ENCODE measurements at places on chromosomes 5 and 9. TPM values are rescaled to one million over a fixed set of nuclear protein-coding genes. Genes with fewer than 3 reads are reported as not detected.

GRCh38 chr5:93512799-93513198 lies 68.2 kb downstream of the NR2F1-AS1 start:
- DNase-seq, result no peak

GRCh38 chr9:21964925-21965385 lies 29.2 kb downstream of the CDKN2A start:
- DNase-seq, result no peak

- DNase-seq, result no peak
Observed at GRCh38 chr5:135350536-135350935, 48.5 kb downstream of the MACROH2A1 start.

DNA sequence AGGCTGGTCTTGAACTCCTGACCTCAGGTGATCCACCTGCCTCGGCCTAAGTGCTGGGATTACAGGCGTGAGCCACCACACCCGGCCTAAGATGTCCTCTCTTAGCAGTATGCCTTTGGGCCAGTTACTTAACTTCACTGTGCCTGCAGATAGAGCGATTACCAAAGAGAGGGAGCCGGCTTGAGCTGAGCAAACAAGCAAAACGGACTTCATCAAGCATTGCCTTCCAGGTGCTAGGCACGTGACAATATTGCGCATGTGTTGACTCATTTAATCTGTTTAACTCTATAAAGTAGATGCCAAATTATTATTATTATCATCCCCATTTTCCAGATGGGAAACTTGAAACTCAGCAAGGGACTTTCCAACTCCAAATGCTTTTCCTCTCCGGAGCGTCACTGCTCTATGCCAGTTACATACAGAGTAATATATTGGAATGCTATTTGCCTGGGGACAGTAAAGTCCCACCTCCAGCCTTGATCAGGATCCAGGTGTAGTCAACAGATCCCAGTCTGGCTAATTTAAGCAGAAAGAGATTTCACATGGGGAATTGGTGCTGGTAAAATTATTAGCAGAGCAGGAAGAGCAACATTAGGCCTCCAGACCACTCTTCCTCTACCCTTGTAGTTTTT lies 5.6 kb upstream of the C9orf152 start:
- DNase-seq, result no peak

- DNase-seq, result no peak
Observed at GRCh38 chr5:79168031-79168430, 56.4 kb downstream of the BHMT start.

GRCh38 chr5:55140908-55141665 lies 18.9 kb upstream of the GPX8 start:
- no peak for DNase-seq

- DNase-seq, result no peak
Observed at GRCh38 chr9:128080206-128080605, 12.2 kb downstream of the SLC25A25 start.

The FGF1 gene
- total RNA-seq, result 57.0 TPM

The NTNG2 gene
- 1.4 TPM for total RNA-seq

The PCSK1 gene
- 0.05 TPM for total RNA-seq

The KLHL3 gene
- 23.3 TPM for total RNA-seq

The DMXL1 gene
- total RNA-seq, result 22.6 TPM
